GF-D8 (cell line): ENCODE measurements at places on chromosomes 16 and 17.

- DNase-seq: peak; percentile 41
Measured at GRCh38 chr17:42531455-42532354, 4.3 kb upstream of the NAGLU start.

GRCh38 chr16:81813648-81814047 is 34.6 kb downstream of the PLCG2 start:
- no peak for DNase-seq

DNA sequence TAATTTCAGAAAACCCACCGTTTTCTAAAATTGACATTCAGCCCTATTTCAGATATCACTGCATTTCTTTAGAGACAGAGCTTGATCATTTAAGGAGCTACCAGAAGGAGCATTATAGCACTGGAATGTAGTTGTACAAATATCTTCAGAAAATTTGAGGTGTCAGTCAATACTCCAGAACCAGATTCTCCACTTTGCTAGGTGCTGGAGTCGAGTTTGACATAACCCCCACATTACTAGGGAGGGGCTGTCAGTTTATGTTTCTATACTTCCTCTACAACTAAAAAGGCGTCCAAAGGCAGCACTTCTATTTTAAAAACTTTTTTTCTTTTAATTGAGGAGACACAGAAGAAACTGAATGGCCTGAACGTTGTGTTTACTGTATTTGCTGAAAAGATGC is 892 bp upstream of the KIAA0513 start:
- DNase-seq: no peak

DNA sequence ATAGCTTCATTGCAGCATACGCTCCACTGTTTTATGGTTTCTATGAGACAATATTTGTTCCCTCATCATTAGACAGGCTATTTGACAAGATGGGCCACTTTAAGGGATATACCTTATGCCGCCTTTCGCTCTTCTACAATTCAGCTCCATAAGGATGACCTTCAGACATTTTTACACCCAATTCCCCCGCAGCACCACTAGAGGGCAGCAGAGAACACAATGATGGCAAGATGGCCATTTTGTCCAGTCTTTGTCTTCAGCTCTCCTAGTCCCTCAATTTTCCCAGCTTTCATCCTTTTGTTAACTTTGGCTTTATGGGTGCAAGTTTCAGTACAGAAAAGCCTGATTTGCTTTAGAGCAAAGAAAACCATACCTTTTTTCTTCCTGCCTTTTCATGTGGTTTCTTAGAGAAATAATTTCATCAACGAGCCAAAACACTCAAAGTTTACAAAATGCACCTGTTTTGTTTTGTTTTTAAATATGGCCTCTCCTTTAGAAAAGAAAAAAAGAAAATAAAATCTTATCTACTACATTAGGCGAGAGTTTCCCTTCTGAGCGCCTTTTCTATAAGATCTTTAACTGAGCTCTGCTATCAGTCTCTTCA is 355.3 kb downstream of the TOX3 start:
- DNase-seq: no peak

DNA sequence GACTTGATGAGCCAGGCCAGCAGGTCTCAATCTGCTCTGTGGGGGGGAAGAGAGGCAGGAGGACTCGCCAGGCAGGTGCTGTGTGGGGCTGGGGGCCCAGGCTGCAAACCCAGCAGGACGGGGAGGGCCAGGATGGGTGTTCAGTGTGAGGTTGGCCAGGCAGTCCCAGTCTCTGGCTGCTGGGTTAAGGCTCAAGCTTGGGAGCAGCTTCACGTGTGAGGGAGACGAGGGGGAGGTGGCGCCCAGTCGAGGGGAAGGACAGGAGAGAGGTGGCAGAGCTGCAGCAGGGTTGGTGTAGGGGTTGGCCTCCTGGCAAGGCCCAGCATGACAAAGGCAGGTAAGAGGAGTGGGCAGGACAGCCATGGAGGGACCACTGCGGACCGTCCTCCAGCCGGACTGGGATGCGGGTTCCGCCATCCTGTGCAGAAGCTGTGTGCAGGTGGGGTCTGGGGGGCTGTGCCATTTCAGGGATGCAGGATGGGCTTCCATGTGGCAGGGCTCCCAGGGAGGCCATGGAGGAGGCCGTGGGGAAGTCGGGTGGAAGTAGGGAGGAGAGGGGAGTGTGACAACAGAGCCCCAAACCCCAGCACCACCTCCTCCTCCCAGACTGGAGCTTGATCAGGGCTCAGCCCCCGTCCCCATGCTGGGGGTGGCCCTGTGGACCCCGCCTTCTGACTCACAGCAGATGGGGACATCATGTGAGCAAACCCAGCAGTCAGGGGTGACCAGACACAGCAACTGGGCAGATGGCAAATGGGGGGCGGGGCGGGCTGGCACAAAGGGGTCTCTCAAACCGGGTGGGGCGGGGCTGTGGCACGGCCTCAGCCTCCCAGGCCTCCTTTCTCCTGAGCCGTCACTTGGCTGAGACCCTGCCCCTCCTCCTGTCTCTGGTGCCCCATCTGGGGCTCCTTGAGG is 2.8 kb downstream of the ADGRG1 start:
- DNase-seq: no peak

DNA sequence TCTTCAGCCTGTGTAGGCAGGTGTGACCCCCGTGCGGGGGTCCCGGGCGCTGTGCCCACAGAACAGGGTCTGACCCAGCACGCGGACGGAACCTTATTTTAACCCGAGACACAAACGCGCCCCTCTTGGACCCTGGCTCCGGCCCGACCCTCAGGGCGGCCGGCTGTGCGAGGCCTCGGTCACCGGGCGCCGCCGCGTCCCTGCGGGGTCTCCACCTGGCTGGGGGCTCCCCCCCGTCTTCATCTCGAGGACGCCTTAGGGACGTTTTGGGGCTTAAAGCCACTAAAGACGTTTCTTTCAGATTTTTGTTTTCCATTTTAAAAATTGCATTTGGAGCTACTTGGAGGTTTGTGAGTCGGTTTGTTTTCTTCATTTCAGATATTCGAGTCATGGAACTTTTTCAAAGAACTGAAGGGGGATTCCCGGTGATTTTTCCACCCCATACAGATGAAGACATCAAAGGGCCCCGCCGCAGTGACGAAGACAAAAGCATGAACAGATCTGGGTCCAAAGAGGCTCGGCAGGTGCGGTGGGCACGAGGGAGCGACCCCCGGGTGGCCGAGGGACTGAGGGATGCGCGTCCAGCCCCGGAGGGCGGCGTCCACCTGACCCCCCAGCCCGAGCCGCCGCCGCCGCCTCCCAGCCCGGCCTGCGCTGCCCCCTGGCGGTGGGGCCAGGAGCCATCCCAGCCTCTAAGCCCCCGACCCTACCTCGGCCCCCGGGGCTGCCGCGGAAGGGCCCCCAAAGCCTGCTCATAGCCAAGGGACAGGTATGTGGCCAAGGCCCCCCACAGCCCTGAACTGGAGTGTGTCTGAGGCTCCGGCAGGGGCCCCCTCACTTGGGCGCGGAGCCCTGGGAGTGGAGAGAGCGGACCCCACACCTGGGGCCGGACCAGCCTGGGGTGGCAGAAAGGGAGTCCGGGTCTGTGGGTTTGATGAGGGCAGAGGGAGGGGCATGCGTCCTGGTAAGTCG is 3.8 kb upstream of the CD7 start:
- no peak for DNase-seq

DNA sequence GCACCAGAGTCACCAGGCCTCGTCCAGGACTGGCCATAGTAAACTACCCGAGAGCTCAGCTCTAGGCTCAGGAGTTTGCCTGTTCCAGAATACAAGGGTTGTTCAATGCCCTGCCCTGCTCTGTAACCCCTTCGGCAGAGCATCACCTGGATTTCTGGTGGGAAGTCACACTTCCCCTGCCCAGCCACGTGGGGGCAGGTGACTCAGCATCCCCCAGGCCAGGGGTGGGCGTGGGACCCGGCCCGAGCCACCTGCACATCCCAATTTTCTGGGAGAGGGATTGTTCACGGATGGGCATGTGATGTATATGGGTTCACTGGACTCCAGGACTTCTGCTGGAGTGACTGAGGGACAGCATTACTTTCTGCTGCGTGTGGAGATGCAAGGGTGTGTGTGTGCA is 25.8 kb downstream of the COX4I1 start:
- no peak for DNase-seq

DNA sequence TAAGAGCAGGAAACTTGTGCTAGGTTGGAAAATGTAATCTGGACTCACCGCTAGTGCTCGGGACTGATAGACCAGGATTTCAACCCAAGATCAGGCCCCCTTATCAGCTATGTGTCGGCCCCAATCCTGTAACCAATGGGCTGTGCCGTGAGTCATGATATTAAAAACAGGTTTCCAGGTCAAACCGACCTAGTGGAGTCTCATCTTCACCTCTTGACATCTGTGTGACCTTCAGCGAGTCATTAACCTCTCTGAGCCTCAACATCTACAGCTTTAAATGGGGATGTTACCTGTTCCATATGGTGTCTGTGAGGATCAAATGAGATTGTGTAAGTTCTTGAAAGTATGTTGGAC is 512 bp downstream of the PMM2 start:
- no peak for DNase-seq

GRCh38 chr16:55056585-55057401 is 126.1 kb downstream of the IRX5 start:
- DNase-seq: no peak

GRCh38 chr17:36546418-36547093 is 1.8 kb downstream of the GGNBP2 start:
- DNase-seq: no peak

- no peak for DNase-seq
Measured at GRCh38 chr17:60554377-60554788, 28.3 kb upstream of the APPBP2 start.

DNA sequence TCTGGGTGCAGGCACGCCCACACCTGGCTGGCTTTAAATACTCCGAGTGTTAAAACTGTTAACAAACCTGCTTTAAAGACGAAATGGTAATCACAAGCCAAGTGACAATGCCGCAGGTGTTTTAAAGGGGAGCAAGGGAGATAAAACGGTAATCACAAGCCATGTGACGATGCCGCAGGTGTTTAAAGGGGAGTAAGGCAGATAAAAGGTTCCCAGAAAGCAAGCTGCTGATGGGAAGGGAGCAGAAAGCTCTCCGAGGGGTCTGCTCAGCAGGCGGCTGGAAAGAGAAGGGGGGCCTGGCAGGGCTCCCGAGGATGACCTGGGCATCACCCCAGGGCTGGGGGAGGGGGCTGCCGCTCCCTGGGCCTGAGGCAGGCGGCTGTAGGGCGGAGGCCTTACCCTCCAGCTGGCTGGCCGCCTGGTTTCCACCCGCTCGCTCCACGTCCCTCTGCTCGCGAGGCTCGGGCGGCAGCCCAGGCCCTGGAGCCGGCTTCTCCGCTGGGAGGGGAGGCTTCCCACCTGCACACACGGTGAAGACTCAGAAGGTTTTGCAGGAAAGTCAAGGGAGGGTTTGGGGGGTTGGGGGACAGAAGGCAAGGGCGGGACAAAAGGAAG is 12.1 kb downstream of the NDUFAF8 start:
- DNase-seq: no peak

GRCh38 chr16:21950782-21951521 is 2.2 kb upstream of the UQCRC2 start:
- DNase-seq: peak; percentile 11

DNA sequence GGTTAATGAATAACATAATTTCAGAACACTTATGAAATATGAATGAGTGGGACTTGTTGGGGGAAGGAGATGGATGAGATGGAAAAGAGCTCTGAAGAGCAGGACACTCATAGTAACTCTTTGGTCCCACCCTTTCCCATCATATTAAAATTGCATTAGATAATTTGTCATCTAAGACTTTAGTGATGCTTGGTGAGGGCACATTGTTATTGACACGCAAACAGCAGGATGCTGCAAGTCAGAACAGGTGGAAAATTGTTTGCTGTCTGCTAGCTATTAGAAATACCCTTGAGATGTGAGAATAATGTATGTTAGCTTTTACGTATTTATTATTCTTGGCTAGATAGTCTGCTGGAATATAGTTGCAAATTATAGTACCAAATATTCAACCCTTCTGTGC is 75.7 kb downstream of the TANC2 start:
- DNase-seq: no peak

DNA sequence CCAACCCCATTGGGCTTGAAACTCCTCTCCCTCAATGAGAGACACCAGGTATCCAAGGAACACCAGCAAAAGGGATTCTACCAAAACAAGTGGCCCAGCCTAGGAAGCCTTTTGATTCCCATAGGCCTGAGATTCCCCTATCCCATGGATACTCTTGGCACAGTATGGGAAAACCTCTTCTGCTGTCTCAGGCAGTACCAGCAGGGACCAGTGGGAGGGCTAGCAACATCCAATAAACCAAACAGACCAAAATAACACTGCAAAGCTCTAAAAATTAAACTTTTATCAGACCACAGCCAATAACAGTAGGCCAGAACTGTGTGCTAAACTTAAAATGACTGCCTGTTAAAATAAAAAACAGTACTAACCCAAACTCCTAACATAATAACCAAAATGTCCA is 153.9 kb upstream of the CES5A start:
- DNase-seq: no peak

DNA sequence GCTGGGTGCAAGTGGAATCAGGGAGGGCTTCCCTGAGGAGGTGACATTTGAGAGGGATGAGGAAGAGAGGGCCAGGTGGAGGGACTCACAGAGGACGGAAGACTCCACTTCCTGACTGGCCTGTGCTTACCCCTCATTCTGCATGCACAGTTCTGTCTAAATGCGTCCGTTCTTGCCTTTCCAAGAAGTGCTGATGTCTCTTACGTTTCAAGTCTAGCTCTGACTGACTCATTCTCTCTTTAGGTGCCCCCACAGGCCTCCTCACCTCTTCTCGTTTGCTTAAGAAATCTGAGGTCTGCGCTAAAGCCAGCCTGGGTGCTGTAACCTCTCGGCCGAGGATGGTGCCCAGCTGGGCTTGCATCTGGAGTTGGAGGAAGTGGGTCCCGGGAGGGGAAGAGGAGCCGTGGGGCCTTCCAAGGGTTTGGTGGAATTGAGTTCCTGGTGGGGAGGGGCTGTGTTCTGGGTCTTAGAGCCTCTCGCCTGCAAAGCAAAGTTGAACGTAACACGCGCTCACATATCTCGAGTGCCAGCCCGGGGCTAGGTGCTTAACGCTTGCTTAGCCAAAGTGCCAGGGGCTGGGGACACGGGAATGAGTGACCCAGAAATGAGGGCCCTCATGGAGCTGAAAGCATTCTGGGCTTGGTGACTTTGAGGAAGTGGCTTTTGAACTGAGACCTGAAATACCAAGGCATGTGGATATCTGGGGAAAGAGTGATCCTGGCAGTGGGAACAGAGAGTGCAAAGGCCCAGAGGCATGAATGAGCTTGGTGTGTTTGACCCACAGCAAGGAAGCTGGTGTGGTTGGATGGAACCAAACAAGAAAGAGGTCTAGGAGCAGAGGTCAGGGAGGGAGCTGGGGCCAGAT is 4.8 kb downstream of the IL4R start:
- DNase-seq: peak; percentile 96

DNA sequence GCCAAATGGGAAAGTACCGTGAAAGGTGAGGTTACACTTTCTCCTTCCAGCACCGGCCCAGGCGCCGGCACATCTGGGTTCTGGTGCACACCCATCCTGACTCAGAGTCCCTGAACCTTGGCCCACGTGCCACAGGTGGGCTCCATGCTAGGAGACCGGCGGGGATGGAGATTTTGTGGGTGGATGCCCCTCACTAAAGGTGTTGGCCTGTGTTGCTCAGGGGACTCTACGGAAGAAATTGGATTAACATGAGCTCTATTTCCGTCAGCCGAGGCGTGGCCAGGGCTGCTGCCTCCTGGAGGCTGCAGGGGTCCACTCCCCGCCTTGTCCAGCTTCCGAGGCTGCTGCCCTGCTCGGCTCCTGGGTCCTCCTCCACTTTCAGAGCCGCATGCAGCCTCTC is 30.8 kb downstream of the FBXO31 start:
- no peak for DNase-seq

- DNase-seq: no peak
Measured at GRCh38 chr17:44645341-44645740, 10.9 kb upstream of the MEIOC start.
